ENCODE measurements at places on chromosomes 4 and X.

- DNase-seq = no peak
These were observed 22.0 kb downstream of the FLNA start for GRCh38 chrX:154352466-154352865.

DNA sequence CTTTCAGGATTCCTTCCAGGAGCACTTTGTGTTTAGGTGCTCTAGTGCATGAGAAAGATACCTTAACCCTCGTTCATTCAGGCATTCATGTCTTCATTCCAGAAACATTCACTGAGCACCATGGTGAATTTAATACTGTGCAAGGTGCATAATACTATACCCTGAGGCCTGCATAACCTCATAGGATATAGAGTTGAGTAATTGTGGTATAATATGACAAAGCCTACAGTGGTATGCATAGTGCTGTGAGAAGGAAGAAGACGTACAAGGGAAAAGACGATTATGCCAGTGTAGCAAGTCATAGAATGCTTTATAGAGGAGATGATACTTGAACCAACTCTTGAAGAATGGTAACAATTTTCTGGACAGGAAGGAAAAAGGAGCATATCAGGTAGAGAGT is 34.3 kb downstream of the MTM1 start:
- no peak for DNase-seq

GRCh38 chr4:128725405-128726055 is 84.0 kb upstream of the JADE1 start:
- no peak for DNase-seq

- no peak for DNase-seq
These were observed 250.5 kb upstream of the GPRIN3 start for GRCh38 chr4:89558147-89558546.

DNA sequence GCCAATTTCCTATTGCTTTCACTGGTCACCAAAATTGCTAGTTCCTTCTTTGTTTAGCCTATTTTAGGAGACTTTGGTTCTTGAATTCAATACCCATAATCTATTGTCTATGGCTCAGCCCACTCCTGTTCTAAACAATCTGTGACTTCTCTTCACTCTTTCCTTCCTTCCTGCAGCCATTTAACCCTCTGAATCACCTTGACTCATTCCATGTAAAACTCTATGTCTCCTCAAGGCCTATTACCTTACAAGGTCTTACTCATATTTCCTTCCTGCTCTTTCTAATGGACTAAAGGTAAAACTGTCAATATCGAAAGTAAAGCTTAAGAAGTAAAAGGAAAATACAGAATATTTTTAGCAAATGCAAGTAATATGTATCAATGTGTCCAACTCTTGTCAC is 301.6 kb downstream of the ARHGAP24 start:
- no peak for DNase-seq

DNA sequence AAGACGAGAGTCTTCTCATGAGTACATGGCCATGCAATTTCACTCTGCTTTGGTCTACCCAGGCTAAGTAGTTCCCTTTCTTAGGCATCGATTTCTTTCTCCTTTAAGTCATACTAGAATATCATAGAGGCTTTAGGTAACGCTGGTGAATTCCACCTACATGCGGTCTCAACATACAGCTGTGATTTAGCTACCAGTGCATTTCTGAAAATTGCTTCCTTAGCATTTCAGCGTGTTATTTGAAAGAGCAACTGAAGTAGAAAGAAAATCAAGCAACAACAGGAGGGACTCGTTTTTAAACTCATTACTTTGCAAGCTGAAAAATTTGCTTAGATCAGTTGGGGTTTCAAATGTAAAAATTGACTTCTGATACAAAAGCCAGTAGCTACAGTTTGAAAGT is 48.1 kb upstream of the RASGEF1B start:
- no peak for DNase-seq

GRCh38 chrX:21490341-21490740 is 116.1 kb downstream of the CNKSR2 start:
- DNase-seq = no peak

GRCh38 chr4:17218786-17219185 is 293.1 kb downstream of the QDPR start:
- no peak for DNase-seq

DNA sequence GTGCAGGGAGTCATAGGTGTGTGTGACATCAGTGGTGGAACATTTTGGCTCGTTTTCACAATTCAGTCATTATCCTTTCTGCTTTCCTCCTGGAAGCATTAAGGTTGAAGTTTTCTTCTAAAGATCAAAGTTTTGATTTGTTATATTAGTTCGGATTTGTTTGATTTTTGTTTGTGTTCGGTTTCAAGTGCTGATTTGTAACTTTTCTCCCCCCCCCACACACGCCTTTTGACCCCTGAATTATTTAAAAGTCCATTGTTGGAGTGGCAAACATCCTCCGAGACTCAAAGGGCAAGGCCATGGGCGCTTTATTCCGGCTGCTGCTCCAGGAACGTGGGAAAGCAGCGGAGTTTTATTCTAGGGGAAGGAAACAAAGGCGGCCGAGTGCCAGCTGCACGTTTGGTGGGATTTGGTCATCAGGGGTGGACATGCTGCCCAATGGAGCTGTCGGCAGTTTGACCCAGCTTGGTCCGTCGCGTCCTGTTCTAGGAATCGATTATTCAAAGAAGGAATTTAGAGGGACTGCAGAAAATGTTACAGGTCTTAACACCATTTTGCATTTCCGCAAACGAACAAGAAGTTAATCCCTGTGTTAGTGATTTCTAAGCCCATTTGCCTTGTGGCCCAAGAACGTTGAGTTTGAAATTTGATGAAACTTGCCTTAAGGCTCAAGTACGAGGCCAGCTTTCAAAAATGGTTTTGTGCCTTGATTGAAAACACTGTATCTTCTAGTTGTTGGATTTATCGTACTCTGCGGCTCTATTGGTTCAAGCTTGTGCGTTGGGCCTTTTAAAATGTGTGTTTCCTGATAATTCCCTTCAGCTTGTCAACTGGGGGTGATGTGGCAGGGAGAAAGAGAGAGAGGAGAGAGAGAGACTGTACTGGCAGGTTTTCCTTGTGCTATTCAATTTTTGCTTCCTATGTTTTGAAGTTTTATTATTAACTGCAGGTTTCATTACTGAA is 565 bp upstream of the ZNF41 start:
- DNase-seq = no peak

GRCh38 chrX:9440116-9440844 is 24.6 kb upstream of the TBL1X start:
- no peak for DNase-seq

- no peak for DNase-seq
These were observed 33.2 kb downstream of the NPY2R start for GRCh38 chr4:155241664-155242063.

- DNase-seq = no peak
These were observed 123.9 kb upstream of the TECRL start for GRCh38 chr4:64533159-64533558.

- DNase-seq = no peak
These were observed at the start of gene CLCN4 for GRCh38 chrX:10156199-10157031. CLCN4 (plus strand) TSS chrX:10156975; CDS start chrX:10185033, 28,058 bp downstream.

GRCh38 chr4:182502064-182502463 is 258.9 kb downstream of the TENM3 start:
- DNase-seq = no peak

GRCh38 chrX:29155286-29155685 is 568.0 kb downstream of the IL1RAPL1 start:
- no peak for DNase-seq

DNA sequence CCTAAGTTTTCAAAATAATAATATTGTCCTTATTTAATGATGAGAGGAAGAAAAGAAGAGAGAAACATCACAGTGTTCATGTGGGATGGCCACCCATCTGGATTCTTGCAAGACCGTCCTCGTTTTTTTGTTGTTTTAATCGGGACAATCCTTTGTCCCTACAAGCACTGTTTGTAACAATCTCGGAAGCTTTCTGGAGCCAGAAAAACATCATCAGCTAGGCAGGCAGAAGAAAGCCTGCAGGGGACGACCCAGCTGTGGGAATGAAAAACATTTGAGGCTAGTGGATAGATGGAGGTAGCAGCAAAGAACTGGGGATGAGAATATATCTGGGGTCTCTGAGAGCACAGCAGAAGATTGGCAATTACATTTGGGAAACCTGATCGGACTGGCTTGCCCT is 105.6 kb downstream of the DKK2 start:
- no peak for DNase-seq

DNA sequence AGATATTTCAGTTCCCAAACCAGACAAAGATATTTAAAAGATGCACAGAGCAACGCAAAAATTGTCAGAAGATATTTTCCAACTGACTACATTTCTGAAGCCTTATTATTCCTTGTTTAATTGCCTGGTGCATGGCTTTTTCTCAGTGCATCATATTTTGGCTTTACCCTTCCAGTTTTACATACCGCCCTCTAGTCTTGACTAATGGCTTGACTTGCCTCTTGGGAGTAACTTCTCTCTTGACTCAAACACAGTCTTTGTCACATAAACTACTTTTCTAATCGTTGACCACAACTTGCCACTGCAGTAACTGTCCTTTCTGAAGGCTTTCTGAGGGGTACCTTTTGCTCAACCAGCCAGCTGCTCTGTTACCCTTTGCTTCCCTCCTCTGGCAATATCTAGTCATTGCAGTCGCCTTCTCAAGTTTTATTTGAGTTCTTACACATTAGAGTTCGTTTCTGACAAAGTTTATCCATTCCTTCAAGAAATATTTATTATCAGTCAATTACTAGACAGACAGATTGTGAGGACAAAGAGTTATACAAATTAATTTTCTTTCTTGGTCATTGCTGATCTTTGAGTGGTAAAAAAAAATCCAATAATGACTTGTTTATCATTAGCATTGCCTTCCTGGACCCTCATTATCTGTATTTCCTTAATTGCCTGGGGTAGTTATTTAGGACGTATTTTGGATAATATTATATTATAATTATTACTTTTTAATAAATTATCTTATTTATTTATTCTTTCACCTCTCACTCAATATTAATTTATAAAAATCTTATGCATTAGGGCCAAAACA is 506.9 kb upstream of the PCDH10 start:
- DNase-seq = no peak

DNA sequence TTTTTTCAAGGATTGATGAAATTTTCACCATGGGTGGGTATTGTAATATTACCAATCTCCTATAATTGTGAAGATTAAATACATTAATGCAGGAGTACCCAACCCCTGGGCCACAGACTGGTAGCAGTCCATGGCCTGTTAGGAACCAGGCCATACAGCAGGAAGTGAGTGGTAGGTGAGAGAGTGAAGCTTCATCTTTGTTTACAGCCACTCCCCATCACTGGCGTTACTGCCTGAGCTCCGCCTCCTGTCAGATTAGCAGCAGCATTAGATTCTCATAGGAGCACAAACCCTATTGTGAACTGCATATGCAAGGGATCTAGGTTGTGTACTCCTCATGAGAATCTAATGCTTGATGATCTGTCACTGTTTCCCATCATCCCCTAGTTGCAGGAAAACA is 15.1 kb downstream of the RAPGEF2 start:
- no peak for DNase-seq

GRCh38 chrX:80812176-80812575 is 2.5 kb upstream of the BRWD3 start:
- DNase-seq = no peak
